ENCODE measurements at places on chromosomes 6 and 20.

DNA sequence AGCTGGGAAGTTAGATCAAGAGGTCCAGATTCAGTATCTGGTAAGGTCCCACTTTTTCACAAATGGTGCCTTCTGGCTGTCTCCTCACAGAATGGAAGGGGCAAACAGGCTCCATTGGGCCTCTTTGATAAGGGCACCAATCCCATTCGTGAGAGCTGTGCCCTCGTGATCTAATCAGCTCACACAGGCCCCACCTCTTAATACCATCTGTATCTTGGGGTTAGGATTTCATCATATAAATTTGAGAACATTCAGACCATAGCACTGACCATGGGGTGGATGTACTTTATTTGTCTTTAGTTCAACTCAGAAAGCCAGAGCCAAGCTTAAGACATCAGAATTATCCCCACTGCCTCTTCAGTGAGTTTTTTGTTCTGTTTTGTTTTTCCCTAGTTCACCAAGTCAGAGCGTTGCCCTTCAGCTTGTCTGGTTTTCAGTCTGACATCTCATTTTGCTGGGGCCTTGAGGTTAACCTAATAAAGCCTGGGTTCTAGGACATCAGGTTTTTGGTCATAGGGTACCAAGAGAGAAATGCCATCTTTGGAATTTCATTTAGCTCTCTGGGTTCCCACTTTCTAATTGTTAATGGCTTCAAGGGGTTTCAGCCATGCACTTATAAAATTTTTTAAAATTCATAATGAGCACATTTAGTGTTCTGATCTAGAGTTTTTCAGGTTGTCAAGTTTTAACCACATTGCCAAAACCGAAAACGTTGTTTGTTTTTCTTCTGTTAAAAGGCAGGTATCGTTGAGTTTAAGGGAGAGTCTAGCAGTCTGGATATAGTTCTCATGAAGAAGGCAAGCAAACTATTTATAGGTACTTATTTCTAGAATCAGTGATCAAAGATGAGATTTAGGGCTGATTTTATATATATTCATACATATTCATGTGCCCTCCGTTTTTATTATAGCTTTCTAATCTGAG, 19.0 kb downstream of the SENP6 start:
- DNase-seq, result no peak

DNA sequence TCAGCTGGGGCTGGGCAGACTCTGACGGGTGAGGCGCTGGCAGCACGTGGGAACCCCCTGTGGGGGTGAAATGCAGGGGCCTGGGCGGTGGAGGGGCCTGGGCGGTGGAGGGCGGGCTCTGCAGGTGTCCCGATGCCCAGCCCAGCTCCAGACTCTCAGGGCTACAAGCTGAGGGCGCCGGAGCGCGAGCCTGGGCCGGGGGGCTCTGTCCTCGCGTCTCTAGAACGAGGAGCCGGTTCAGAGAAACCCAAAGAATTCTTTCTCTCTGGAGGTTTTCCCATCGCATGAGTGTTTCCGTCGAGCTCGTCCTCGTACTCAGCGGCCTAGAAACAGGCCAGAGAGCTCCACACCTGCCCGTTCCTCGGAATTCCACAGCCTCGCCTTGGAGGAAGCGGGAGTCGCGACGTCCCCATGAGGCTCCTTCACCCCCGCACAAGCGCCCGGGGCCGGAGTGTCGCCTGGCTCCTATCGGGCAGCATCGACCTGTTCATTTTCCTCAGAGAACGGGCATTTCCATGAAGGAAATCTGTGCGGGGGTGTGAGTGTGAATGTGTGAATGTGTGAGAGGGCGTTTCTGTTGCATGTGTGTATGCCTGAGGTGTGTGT, 76.9 kb downstream of the SMOC2 start:
- no peak for DNase-seq

- DNase-seq, result no peak
Measured at GRCh38 chr6:126786262-126786661, 332.2 kb upstream of the RSPO3 start.

DNA sequence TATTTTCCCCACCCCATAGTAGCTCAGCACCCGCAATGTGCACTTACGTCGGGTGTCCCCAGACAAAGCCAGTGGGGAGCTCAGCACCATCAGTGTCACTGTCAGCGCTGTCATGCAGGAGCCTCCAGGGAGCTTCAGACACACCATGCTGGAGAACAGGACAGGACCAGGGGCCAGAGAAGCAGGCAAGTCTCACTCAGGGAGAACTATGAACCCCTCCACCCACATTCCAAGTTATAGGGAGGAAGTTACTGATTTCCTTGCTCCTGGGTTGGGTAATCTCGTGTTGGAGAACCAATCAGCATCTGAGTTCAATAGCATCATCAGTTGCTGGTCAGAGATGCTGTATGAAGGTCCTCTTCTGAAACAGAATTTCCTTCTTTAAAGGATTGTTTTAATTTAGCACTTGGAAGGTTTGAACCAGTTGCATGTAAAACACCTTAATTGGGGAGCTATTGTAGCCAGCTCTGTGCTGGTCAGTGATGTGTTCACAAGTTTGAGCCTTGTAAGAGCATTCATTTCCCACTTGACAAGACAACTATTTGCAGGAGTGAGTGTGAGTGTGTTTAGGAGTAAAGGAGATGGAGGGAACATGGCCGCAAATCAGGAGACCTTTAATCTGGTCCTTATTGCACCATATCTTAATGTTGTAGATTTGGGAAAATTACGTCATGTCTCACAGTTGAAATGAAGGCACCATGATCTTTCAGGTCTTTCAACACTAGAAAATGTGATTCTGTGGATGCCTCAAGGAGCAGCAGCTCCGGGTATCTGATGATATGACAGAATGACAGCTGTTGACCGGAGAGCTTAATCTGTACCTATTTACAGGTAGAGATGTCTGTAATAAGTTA, at the start of gene HLA-DRB1:
Gene HLA-DRB1, minus strand, starts transcription at position 253 of the 854 bp plus-strand sequence. Its CDS starts 106 bp downstream, at position 147.
- DNase-seq, result no peak

- DNase-seq, result no peak
Measured at GRCh38 chr6:36523451-36523850, 23.8 kb downstream of the STK38 start.

DNA sequence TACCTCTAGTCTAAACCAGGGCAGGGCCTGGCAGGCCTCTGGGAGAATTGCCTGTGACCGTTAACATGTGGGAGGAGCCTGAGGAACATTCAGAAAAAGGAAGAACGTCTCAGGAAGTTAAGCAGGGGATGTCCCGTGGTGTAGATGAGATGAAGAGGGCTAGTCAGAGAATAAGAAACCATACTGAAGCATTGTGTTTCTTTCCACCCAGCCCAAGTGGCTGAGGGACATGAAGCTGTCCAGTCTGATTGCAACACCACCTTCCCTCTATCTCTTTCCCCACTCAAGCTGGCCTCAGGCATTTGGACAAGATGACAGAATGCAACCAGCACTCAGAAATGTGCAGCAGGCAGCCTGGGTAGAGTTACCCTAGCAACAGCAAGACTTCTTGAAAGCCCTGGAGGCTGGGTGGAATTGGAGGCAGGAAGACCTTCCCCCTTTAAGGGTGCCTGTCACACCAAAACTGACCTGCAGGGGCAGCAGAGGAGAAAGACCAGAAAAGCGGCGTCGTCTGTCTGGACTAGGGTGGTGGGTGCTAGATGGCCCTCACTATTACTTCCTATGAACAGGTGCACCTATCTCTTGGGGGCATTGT, 186.1 kb downstream of the UNC5CL start:
- no peak for DNase-seq

DNA sequence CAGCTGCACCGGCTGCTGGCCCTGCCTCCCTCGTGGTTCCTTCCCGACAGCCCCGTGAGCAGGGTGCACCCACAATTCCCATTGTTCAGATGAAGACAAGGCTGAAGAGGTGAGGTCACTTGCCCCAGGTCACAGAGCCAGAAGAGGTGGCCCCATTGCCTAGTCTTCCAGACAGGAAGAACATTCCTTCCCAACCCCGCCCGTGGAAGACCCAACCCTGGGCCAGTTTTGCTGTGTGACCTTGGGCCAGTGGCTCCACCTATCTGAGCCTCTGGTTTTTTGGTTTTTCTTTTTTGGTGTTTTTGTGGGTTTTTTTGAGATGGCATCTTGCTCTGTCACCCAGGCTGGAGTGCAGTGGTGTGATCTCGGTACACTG, 61.7 kb downstream of the RIPOR3 start:
- no peak for DNase-seq

- DNase-seq, result no peak
Measured at GRCh38 chr6:142886431-142887170, 58.4 kb downstream of the HIVEP2 start.

DNA sequence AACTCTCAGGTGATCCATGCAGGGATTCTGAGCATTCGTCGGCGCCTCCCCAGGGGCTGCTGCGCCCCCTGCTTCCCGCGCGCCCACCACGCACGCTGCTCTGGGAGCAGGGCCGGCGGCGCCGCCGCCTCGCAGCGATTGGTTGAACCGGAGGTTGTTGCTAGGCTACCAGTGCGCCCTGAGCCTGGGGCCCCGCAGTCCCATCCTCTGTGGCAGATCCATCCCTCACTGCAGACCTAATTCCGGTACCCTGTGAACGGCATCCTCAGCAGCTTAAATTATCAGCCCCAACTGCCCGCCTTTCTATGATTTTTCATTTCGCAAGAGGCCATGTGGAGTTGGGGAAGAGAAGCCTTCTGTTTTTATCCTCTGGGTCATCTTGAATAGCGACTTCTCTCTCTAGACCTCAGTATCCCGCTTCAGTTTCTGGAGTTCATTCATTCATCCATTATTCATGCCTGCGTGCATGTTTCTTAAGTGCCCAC, 15.4 kb downstream of the PNPLA1 start:
- DNase-seq, result no peak

DNA sequence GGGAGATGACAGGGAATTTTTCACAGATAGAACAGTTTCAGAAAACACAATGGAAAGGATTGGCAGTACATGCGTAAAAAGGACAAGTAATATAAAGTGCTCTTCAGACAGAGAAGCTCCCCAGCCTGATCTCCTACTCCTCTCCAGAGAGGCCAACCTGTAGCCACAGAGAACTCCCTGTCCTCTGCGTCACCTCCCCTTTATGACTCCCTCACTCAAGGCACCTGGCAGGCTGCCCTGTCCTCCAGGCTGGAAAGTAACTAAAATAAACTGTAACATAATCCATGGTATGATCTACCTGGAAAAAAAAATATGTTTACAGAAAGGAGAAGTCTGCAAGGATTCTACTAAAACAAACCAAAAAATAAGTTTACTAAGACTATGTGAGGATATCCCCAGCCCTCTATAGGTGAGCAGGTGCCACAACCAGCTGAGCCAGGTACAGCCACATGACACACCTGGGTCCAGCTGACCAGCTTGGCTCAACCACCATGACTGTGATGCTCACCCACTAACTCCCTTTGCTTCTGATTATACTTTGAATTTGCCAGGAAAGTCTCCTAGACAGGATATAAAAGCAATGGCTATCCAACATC, 29.2 kb downstream of the MBOAT1 start:
- DNase-seq, result no peak

DNA sequence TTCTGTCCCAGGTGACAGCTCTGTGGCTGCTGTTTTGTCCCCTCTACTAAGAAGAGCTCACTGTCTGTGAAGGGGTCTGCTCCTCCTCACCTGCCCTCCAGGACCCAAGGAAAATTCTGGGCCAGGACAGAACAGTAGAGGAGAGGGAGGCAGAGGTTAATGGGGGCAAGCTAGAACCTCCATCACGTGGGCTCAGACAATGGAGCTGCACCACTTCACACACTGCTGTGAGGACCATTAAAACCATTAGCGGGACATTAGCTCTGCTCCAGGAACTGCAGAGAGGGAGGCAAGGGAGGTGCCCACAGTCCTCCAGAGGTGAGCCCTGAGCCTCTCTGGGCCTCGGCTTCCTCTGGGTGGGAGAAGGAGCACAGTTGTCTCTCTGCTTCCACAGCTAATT, 78.4 kb downstream of the NOL4L start:
- no peak for DNase-seq

DNA sequence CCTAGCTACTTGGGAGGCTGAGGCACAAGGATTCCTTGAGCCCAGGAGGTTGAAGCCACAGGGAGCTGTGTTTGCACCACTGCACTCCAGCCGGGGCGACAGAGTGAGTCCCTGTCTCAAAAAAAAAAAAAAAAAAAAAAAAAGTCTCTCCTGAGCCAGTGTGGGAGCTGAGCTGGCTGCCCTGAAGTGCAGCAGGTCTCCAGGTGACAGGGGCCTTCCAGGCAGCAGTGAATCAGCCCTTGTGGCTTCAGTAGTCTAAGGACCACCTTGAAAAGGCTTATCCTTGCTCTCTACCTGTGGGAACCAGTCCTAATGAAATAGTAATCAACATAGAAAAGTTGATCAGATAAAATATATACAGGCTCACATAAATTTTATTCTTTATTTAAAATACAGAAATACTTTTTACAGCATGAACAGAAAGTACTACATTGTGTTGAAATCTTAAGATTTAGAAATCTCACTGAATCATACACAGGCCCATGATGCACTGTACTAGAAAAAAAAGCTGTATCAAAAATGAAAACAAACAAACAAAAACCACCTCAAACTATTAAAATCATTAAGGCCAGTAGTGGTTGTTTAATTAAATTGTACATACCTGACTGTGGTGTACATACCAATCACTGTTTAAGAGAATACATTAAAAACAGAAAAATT, 128.9 kb downstream of the SCML4 start:
- DNase-seq, result no peak

DNA sequence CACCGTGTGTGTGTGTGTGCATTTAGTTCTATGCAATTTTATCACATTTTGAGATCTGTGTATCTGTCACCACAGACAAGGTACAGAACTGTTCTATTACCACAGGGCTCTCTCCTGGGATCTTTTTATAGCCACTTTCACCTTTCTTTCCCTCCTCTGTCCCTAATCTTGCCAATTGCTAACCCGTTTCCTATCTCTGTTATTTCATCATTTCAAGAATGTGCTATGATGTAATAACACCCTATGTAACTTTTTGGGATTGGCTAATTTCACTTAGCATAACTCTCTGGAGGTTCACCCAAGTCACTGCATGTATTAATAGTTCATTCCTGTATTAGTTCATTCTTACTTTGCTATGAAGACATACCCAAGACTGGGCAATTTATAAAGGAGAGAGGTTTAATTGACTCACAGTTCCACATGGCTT, 657.7 kb downstream of the QKI start:
- DNase-seq, result no peak

DNA sequence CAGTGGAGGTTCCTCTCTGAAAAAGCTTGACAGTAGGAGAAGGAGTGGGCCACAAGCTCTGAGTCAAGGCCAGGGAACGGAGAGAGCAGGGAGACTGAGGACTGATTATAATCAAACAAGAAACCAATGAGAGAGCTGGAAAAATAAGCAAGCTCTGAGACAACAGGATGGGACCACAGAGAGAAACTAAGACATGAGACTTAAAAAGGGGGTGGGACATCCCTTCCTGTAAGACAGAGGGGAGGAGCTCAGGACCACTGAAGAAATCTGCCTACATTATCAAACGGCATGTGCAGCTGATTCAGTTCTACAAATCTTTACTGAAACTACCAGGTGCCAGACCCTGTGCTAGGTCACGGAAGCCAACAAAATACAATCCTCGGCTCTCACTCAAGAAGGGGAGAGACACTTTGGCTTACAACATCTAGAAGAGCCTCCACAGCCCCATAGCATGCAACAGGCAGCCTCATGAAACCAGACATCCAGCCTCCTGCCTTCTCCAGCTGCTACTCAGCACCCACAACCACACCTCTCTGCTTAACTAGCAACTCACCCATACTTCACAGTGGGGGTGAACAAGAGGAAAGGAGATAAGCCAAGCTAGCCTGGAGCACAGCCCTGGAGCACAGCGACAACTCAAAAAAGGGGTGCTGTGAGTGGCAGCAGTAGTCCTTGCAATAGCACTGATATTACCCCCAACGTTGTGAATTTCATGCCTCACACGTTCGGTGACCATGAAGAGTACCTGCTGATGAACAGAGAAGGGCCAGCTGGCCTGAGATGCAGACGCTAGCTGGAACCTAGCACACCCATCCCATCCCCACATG, 39.1 kb upstream of the ANKRD60 start:
- no peak for DNase-seq

All from stimulated activated CD8-positive, alpha-beta memory T cell treated with anti-CD3 and anti-CD28 coated beads, Interleukin-15, amount 100 ng/mL, for 24 hours (primary cell).